ENCODE measurements at places on chromosomes 4 and X. TPM values are rescaled to one million over a fixed set of nuclear protein-coding genes. Genes with fewer than 3 reads are reported as not detected.

GRCh38 chrX:45046417-45046816 lies 154.3 kb downstream of the DIPK2B start:
- DNase-seq, result no peak
- no peaks in the 10 kb centered on the region for H3K4me1 ChIP-seq
- no peak overlapping the region for H3K4me3 ChIP-seq
- no peak overlapping the region for H3K27ac ChIP-seq
- H3K27me3 ChIP-seq, result no peaks in the 10 kb centered on the region

DNA sequence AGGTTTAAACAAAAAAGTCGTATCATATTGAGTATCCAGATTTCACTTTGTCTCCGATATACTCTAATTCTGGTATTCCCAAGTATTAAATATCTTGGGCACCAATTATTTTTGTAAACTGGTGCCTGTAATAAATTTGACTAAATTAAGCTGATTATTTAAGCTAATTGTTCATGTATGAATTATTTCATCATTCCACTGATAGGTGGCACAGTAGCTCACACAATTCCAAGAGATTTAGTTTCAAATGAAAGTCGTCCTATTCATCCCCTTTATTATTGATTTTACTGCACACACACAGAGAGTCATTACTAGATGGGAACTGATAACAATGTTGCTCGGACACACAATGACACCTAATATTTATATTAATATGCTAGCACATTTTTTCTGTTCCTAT lies 432.4 kb downstream of the DMD start:
- H3K36me3 ChIP-seq, result no peaks in the 10 kb centered on the region
- H3K4me1 ChIP-seq, result no peaks in the 10 kb centered on the region
- DNase-seq, result no peak
- H3K27ac ChIP-seq, result no peak overlapping the region

GRCh38 chrX:76550016-76550415 lies 122.5 kb downstream of the MAGEE1 start:
- H3K4me1 ChIP-seq, result no peaks in the 10 kb centered on the region
- H3K27me3 ChIP-seq, result no peaks in the 10 kb centered on the region
- no peaks in the 10 kb centered on the region for H3K36me3 ChIP-seq
- DNase-seq, result no peak

Gene MAB21L2
- not detected for total RNA-seq

Gene SHISA3
- total RNA-seq, result 13.5 TPM

Data from lung (tissue), 17 donors.